Activated T-cell treated with anti-CD3 and anti-CD28 coated beads for 24 hours (primary cell): ENCODE measurements at places on chromosomes 6 and 20.

DNA sequence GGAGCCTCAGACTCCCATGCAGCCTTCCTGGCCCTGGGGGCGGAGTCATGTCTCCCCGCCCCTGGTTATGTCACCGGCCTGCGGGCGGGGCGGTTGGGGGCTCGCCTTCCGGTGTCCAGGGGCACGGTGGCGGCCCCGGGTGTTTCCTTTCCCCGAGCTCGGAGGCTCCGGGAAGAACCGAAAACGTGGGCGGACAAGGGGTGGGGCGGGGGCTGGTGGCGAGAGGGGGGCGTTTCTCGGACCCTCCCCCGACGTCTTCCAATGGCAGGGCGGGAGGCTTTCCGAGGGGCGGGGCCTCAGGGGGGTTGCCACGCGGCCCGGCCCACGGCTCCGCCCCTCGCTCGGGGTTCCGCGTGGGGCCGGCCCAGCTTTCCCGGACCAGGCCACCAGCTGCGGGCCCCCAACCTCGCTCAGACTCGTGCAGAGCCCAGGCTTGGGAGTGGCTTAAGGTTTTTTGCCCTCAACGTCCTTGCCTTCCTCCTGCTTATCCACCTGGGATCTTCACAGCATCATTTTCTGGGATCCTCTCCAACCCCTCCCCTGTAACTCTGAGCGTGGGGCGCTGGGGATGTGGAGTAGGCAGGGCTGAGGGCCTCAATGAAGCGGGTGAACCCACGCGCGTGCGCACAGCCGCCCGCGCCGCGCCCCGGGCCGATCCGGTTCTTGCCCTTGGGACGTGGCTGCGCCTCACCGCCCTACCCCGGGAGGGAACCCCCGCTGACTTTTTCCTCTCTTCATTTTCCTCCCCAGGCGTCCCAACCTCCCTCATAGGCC, 2.1 kb upstream of the NRN1 start:
- DNase-seq, result peak; percentile 43

GRCh38 chr6:79335133-79335674, 100.7 kb upstream of the HMGN3 start:
- no peak for DNase-seq

DNA sequence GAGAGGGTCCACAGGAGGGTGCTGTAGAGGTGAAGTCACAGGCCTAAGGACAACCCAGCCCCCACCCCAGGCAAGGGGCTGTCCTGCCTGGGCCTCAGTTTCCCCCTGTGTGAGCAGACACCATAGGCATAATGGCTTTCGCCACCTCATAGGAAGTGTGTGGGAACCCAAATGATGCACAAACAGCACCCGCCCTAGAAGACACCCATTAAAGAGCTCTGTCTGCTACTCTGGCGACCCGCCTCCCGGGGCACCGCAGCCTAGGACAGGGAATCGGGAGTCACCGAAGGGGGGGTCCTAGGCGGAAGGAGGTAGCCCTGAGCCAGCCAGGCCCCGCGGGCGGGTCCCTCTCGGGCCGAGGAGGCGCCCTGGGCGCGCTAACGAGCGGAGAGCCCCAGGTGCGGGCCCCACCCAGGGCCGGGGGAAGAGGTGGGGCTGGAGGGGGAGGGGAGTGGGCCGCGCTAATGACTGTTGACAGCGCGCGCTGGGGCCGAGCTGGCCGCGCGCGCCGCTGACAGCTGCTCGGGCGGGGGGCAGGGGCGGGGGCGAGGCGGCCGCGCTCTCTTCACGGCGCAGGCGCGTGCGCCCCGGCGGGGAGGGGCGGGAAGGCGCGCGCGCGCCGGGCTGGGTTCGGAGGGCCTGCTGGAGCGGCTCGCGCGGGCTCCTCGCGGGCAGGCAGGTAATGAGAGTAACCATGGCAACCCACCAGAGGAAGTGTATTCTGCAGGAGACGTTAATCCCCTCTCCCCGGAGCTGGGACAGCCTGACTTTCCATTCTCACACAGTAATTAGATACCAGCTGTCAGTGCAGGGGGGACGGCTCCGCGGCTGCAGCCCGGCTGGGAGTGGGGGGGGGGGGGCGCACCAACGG, 48.9 kb downstream of the NOL4L start:
- DNase-seq, result peak; percentile 57

- DNase-seq, result no peak
Measured at GRCh38 chr20:6560978-6561377, 206.5 kb upstream of the BMP2 start.

GRCh38 chr6:163391985-163392384, 22.5 kb upstream of the QKI start:
- no peak for DNase-seq

DNA sequence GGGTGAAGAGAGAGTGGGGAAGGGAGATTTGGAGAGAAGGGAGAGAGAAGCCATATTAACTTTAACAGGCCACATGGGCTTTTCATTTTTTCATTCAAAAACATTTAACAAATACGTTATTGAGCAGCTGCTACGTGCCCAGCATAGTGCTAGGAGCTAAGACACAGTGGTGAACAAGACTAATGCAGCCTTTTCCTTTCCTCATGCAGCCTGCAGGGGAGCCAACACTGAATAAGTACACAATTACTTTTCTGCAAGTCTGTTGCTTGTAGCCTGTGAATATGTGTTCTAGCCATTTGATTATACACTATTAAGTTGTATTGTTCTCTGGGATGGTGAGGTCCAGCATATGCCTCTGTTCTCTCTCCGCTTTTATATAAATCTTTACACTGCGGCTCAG, 1.9 kb upstream of the BLOC1S5 start:
- DNase-seq, result no peak

DNA sequence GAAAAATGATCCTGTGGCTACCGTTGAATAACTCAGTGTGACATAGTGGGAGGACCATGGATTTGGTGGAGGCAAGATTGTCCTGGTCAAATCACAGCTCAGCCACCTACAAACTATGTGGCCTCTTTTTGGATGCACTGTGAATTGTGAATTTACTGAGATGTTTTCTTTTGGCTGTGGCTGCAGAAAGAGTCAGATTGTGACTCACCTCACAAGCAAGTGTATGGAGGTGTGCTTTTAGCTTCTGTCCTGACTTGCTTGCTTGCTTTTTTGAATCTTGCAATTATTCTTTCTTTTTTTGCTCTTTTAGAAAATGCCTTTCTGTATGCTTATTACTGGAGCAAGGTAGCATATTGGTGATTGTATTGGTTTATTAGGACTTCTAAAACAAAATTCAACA, 122.9 kb upstream of the FOXO3 start:
- no peak for DNase-seq

- DNase-seq, result no peak
Measured at GRCh38 chr6:121764493-121764892, 329.0 kb downstream of the GJA1 start.

- DNase-seq, result no peak
Measured at GRCh38 chr20:58127701-58128111, 100.7 kb downstream of the ANKRD60 start.

DNA sequence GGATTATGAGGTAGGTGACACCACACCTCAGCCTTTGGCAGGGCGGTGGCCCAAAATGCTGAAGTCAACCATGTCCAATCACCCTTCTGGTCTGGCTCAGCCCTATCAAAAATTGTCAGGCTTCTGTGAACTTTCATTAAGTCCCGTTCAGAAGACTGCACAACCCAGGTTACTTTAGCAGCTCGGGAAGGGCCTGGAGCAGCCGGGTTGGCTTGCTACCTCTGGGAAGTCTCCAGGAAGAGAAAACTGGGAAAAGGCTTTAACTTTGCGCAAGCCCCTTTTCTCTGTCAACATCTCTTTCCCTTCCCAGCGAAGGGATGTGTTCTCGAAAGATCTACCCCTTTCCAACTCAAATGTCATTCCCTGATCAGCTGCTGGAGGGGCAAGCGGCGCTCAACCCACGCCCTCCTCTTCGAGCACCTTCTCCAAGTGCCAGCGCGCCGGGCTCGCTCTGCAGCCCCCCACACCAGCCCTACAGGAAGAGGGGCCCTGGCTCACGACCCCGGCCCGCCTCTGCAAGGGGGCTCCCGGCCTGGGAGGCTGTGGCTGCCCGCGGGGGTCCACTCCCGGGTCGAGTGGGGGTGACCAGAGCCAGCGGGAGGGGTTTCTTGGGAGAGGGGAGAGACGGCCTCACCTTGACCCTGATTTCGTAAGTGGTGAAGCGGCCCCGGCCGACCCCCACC, 573 bp downstream of the SNX3 start:
- peak; percentile 10 for DNase-seq

DNA sequence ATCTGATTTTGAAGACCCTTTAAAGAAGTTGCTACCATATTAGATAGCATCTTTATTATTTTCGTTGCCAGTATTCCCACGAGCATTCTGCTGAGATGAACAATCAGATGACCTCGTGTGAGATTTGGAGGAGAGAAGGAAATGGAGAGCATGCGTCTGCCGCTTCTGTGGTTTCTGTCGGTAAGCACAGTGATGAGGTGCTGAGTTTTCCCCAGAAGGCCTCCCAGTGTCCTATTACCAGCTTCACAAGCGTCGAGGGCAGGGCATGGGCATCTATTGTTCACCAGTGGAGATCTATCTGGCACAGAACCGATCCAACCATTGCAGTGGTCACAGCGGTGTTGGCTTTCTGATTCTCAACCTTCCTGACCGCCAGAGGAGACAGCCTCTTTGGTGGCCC, 29.4 kb downstream of the TRAF3IP2 start:
- no peak for DNase-seq

- DNase-seq, result no peak
Measured at GRCh38 chr6:146177785-146178184, 148.9 kb downstream of the GRM1 start.
